ENCODE measurements at places on chromosomes 7 and 10.

DNA sequence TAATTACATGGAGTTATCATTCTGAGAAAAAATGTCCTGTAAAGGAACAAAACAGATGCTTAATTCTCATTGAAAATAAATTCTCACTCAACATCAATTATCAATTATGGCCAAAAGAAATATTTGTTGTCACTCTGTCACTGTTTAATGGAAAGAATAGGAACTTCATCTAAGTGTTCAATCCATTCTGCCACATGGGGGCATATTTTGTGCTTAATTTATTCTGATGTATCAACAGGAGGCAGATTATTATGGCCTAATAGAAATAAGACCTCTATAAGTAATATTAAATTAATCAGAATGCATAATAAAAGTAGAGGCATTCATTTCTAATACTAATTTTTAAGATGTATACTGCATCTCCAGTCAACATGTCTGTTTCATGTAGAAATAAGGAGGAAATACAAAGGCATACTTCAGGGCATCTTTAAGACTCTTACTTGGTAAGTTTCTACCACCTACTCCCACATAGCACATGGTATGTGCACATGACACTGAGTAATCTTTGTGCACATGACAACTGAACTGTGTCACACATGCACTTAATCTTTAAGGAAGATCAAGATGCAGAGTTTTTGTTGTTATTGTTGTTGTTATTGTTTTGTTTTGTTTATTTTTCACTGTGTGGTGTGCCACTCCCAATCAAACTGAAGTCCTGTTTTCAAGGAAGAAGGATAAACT lies 420.4 kb upstream of the SEMA3A start:
- no peak for DNase-seq

DNA sequence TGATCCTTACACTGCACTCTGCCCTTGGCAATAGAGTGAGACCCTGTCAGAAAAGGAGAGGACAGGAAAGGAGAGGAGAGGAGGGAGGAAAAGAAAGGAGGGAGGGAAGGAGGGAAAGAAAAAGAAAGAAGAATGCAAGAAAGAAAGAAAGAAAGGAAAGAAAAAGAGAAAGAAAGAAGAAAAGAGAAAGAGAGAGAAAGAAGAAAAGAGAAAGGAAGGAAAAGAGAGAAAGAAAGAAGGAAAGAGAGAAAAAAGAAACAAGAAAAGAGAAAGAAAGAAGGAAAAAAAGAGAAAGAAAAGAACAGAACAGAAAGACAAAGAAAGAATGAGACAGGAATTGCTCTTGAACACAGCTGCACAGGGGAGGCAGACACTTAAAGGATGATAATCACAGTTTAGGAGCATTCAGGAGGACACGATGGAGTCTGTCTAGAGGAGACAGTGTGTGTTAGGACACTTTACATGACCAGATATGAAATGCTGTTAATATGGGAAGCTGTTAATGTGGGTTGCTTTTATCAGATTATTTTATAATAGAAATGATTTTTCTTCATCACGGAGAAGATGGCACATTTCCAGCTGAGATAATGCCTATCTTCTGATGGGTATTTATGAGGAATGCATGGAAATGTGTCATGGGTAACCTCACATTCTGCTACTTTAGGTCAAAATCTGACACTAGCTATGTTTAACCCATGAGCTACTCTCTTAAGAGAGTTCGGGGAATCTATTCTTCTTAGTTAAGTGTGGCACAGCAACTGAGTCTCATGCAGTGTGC lies 160.5 kb downstream of the BAMBI start:
- DNase-seq: no peak

DNA sequence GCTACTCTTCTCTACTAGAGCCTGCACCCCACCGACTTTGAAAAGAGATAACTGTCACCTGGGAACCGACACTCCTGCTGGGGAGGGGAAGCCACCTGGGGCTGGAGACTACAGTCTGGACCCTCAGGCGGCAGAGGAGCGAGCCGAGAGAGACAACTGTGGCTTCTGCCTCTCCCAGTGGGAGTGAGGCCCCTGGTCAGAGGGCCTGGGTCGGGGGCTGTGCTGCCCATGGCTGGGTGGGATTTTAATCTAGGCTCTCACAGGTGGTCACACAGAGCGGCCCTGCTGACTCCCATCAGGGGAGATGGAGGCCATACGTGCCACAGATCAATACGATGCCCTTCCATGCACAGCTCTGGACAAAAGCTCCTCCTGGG lies 372.1 kb downstream of the DNAJB6 start:
- DNase-seq: no peak

- no peak for DNase-seq
Observed at GRCh38 chr7:92375013-92375412, 72.3 kb upstream of the GATAD1 start.

DNA sequence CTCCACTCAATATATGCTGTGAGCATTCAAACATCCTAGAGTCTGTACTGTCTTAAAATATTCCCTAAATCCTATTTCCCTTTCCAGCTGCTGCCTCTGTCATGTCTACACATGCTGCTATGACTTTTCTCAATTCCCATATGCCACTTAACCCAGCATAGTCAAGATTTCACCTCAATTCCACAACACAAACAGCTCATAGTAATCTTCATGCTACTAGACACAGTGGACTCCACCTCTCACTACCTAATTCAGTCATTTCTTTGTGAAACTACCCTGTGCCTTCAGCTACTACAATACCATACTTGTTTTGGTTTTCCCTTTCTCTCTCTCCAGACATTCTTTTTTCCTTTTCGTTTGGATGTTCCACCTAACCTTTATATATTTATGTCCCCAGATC lies 45.5 kb downstream of the GSAP start:
- no peak for DNase-seq

DNA sequence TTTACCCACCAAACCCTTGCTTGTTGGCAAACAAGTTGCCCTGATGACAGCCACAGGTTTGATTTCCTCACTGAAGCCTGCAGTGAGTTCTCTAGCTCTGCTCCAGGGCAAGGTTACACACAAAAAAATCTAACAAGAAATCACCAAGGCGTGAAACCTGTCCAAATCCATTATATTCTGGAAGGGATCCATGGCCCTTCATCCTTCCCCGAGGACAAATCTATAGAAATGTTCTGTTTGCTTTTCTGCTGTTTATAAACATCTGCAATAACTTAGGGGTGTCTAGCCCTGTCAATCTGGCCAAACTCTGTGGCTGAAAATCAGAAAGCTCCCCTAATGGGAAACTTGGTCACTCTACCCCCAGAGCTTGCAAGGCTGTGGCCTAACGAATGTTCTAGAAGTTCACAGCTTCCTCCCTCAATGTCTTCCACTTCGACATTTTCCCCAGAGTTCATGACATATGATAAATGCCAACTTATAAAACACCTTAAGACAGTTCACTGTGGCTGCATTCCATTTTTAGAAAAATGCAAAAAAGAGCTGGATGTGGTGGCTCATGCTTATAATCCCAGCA lies 164.5 kb downstream of the PRPF18 start:
- DNase-seq: no peak

GRCh38 chr7:155759740-155760430 lies 52.4 kb downstream of the SHH start:
- no peak for DNase-seq

- DNase-seq: no peak
Observed at GRCh38 chr10:21326594-21327288, 198.7 kb downstream of the SKIDA1 start.

Measured in KG1 (cell line).